ENCODE measurements at places on chromosomes 3 and 15. TPM values are rescaled to one million over a fixed set of nuclear protein-coding genes. Genes with fewer than 3 reads are reported as not detected.

DNA sequence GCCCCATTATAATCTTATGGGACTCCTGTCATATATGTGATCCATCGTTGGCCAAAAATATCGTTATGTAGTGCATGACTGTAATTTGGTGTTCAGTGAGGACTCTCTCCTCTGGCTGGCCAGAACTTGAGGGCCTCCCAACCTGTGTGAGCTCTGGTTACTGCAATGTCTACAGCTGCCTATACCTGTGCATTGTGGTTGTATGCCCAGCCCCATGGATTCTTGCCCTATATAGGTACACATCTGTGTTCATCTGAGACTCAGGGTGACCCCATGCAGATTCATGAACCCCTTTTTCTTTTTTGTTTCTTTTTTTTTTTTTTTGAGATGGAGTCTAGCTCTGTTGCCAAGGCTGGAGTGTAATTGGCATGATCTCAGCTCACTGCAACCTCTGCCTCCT lies 32.6 kb upstream of the KLF13 start:
- no peaks in the 10 kb centered on the region for H3K36me3 ChIP-seq
- H3K4me3 ChIP-seq: no peak overlapping the region
- H3K4me1 ChIP-seq: peaks cover 18% of the 10 kb centered on the region
- no peak overlapping the region for H3K27ac ChIP-seq

DNA sequence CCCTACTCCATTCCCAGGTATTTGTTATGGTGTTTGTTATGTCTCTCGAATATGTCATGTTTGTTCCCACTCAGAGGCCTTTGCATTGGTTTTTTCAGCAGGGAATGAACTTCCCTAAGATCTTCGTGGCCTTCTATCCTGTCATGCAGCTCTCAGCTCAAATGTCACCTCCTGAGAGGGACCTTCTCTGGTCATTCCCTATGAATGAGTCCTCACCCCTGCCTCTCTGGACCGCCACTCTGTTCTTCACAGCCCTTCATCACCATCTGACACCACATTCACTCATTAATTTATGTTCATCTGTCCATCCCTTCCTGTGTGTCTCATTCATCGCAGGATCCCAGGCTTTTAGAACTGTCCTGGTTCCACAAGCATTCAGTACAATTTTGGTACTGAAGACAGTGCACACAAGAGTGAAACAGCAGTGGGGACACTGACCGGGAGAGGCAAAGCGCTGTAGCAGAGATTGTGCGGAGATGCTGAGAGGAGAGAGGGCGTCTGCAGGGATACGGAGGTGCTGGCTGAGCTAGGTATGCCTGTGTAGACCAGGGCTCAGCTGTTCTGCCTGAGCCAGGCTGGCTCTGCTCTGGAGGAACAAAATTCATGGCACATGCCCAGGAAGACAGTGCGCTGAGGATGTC lies 132.3 kb downstream of the CHCHD6 start:
- no peak overlapping the region for H3K4me3 ChIP-seq
- no peak for DNase-seq
- no peaks in the 10 kb centered on the region for H3K4me1 ChIP-seq
- H3K36me3 ChIP-seq: no peaks in the 10 kb centered on the region

DNA sequence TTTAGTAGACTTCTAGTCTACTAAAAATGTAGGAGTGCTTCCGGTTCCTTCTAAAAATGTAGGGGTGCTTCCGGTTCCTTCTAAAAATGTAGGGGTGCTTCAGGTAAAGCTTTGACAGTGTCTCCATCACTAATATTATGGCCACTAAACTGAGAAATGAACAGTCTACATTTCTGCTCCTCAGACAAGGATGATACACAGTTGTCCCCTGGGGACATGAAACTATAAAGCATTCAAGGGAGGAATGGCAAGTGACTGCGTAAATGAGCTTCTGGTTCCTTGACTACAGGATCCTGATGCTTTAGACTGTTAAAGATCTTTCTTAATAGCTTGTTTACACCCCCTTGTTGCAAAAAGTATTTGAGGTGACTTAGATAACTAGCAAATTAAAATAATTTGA lies 53.9 kb upstream of the SLC9A9 start:
- no peak for DNase-seq
- H3K27ac ChIP-seq: no peak overlapping the region
- H3K4me3 ChIP-seq: no peak overlapping the region
- H3K36me3 ChIP-seq: no peaks in the 10 kb centered on the region
- no peaks in the 10 kb centered on the region for H3K4me1 ChIP-seq
- no peaks in the 10 kb centered on the region for H3K27me3 ChIP-seq

- H3K36me3 ChIP-seq: no peaks in the 10 kb centered on the region
- no peak overlapping the region for H3K4me3 ChIP-seq
- no peak for DNase-seq
- no peaks in the 10 kb centered on the region for H3K4me1 ChIP-seq
These were observed 260.0 kb upstream of the LYSMD4 start for GRCh38 chr15:99993262-99993661.

Gene KBTBD12
- polyA plus RNA-seq: not detected
